AG04449 (cell line): ENCODE measurements at places on chromosomes 16 and 17.

GRCh38 chr17:77377710-77378235 lies 237.0 kb downstream of the SEC14L1 start:
- no peak for DNase-seq

DNA sequence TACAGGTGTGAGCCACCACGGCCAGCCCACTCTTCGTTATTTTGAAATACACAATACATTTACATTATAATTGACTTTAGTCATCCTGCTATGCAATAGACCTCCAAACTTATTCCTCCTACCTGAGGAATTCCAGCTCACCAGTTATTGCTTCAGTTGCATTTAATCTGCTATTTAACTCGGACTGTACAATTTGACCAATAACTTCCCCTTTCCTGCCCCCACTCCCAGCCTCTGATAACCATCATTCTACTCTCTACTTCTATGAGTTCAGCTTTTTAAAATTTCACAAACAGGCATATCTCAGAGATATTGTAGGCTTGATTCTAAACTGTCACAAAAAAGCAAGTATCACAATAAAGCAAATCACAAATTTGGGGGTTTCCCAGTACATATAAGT lies 157.0 kb downstream of the COPRS start:
- DNase-seq = no peak

GRCh38 chr17:1498233-1498632 lies 5.7 kb upstream of the MYO1C start:
- no peak for DNase-seq

- no peak for DNase-seq
These were observed 1.2 kb downstream of the SOX15 start for GRCh38 chr17:7588553-7589203.

- DNase-seq = no peak
These were observed 95.4 kb downstream of the RMI2 start for GRCh38 chr16:11440657-11441012.

- no peak for DNase-seq
These were observed 8.0 kb downstream of the ST3GAL2 start for GRCh38 chr16:70430667-70431536.

- no peak for DNase-seq
These were observed 9.0 kb downstream of the SDK2 start for GRCh38 chr17:73635101-73635817.

- DNase-seq = no peak
These were observed 8.2 kb downstream of the PRPSAP1 start for GRCh38 chr17:76345377-76345974.

- no peak for DNase-seq
These were observed 112.5 kb downstream of the MSI2 start for GRCh38 chr17:57368637-57369336.

DNA sequence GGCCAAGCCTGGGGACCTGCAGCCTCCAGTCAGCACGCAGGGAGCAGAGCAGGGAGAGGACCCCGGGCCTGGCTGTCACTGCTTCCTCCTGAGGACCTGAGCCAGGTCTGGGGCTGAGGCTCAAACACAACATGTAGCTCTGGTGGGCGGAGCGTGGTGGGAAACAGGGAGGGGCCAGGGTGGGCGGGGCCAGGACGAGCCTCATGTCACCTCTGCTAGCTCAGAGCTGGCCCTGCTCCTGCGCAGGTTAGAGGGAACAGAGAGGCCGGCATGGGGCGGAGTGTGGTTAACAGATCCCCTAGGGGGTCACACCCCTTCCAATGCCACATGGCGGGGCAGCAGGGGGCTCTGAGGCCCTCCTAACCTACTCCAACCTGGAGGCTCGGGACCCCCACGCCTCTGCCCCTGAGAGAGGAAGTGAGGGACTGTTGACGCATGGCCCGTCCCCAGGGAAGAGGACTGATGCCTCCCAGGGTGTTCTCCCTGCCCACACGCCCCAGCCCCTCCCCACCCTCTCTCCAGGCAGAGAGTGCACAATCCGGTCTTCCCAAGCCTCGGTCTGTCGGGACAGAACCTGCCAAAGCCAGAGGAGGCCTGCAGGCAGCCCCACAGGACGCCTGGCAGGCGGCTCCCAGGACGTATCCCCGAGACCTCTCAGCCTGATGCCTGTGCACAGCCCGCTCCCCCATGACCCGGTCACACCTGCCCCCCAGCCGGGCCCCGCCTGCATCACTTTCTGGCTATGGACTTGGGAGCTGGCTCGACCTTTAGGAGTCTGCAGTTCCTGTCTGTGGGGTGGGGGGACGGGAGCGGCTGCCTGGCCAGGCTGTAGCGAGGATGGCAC lies 15.2 kb downstream of the PIEZO1 start:
- DNase-seq = no peak

- DNase-seq = no peak
These were observed 254.3 kb upstream of the TNRC6C start for GRCh38 chr17:77704048-77704815.

GRCh38 chr17:29107084-29107483 lies 64.1 kb downstream of the PIPOX start:
- DNase-seq = no peak

DNA sequence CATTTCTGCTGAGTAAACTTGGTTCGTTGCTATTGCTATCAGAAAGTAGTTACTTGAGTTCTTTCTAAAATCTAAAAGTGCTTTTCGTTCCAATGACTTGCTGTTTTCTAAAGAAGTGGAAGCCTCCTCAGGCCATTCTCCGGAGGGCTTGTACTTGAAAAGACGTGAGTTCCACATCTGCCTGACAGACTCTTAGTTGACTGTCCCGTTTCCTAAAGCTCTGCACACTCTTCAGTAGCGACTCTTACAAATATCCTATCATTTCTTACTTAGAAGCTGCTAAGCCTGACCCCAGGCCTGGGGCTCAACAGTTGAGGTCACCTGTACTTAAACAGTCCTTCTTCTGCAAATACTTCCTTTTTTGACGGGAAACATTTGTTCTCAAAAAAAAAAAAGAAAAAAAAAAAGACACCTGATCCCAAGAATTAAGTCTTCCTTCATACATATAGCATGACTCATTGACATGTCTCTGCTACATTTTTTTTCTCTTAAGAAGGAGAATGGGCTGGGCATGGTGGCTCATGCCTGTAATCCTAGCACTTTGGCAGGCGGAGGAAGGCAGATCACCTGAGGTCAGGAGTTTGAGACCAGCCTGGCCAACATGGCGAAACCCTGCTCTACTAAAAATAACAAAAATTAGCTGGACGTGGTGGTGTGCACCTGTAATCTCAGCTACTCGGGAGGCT lies 61.5 kb downstream of the DHRS7C start:
- no peak for DNase-seq

DNA sequence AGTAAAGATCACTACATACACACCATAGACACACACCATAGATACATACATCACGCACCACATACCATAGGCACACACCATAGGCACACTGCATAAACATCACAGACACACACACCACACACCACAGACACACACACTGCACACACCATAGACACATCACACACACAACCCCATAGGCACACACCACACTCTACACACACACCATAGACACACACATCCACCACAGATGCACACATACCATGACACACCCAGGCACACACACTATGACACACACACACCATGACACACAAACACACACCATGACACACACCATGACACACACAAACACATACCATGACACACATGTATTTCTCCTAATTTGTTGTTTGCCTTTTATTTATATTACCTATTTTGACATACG lies 14.1 kb downstream of the TBC1D16 start:
- DNase-seq = no peak

GRCh38 chr17:78132084-78132676 lies 1.6 kb downstream of the TMC8 start:
- DNase-seq = no peak

DNA sequence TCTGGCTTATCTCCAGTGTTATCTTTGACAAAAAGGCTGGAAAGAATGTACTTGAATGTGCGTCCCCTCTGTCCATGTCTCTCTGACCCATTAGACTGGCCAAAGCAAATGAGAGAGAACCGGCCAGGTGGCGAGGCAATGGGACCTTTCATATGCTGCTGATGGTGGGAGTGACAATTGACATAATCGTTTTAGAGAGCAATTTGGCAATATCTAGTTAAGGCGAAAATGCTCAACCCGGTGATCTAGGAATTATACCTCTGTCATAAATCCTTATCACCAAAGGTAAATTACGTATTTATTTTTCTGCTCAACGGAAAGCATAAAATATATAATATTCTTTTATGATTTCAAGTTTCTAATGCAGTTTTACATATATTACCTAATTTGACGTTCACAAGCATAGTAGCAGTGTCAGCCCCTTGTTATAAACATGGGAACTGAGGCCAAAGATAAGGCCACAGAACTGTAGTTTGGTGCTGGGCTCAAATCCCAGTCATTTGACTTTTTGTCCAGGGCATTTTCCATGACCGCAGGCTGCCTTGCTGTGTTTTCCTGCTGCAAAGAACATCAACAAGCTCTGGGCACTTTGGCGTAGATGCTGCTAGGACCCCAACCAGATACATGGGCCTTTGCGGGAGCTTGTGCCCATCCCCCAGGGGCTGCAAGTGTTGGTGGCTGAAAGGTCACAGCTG lies 14.7 kb upstream of the SDK2 start:
- no peak for DNase-seq

DNA sequence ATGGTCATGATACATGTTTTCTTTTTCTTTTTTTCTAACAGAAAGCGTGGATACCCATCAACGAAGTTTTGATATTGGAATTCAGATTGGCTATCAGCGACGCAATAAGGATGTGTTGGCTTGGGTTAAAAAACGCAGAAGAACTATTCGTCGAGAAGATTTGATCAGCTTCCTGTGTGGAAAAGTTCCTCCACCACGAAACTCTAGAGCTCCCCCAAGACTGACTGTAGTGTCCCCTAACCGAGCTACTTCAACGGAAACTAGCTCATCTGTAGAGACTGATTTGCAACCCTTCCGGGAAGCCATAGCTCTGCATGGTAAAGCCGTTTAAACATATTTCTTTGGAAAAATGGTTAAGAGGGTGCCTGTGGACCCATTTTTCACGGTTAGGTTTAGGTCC lies 11.5 kb downstream of the HAPSTR1 start:
- no peak for DNase-seq

DNA sequence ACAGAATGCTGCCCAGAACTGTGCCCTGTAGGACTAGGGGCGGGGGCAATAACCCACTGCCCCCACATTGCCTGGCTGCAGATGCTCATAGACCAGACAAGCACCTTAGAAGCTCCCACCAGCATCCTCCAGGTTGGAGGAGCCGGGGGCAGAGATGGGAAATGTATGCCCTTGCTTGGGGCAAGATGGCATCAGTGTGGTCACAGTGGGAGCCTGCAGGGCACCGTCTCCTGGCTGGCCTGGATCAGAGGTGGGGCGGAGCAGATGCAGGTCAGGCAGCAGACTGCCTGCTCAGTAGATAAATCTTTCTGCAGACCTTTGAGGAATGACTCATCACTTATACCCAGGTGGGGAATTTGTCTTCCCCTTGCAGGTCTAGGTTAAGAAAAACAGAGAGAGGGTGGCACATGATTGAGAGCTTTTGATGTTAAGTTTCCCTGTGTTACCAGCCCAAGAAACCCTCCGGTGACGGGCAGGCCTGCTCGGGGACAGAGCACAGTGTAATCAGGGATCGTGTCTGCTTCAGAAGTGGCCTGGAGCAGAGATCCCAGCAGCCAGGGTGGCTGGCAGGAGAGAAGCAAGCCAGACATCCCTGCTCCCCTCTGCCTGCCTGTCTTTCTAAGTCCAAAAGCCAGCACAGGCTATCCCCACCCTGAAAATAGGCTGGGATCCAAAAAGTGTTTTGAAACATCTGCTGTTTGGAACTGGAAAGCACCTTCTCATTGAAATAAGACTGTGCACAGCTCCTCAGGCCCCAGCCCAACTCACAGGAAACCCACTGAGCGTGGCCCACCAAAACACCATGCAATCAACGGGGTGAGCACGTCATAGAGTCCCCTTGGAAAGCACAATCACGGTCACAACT lies 50.7 kb upstream of the RPL38 start:
- DNase-seq = no peak

DNA sequence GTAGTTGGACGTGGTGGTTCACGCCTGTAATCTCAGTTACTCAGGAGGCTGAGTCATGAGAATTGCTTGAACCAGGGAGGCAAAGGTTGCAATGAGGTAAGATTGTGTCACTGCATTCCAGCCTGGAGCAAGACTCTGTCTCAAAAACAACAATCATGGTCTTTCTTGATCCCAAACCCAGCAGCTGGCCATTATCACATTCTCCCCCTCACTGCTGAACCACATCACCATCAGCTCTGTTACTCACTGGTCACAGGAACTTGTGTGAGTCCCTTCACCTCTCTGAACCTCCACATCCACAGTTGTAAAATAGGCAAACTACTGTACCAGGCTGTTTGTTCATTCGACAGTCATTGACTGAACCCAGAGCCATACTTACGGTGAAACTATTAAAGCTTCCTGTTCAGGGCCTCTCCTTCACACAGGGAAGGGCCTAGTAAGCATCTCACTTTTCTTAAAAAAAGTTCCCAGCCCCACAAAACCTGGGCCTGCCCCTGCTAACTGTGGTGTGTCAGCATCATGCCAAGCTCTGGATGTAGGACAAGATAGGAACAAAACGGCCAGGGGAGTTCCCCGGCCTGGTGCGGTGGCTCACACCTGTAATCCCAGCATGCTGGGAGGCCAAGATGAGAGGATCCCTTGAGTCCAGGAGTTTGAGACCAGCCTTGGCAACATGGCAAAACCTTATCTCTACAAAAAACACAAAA lies 104.7 kb downstream of the COPRS start:
- peak; percentile 61 for DNase-seq

DNA sequence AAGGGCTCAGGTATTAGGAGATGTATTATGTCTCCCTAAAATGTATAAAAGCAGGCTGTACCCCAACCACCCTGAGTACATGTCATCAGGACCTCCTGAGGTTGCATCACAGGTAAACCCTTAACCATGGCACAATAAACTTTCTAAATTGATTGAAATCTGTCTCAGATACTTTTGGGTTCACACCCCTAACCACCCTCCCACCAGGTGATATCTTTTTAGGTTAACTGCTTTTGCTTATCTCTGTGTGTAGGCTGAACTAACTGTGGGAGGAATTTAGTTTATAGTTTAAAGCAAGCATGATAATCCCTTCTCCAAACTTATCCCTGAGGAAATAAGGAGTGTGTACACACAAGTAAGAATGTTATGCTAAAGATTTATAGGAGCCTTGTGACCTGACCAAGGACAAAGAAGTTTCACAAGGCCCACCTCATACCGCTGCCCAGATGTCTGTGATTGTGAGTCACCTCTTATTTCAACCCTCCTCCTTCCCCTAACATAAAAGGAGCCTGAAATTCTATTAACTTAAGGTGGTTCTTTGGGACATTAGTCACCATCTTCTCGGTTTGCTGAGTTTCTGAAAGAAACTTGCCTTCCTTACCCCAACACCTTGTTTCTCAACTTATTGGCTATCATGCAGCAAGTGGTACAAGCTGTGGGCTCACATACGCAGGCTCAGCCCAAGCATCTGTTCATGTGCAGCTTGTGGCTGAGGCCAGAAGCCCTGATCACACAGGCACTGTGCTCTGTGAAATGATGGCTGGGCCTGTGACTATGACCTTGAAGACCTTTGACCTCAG lies 11.3 kb downstream of the PRSS22 start:
- DNase-seq = no peak
